ENCODE measurements at places on chromosomes 6 and 20.

DNA sequence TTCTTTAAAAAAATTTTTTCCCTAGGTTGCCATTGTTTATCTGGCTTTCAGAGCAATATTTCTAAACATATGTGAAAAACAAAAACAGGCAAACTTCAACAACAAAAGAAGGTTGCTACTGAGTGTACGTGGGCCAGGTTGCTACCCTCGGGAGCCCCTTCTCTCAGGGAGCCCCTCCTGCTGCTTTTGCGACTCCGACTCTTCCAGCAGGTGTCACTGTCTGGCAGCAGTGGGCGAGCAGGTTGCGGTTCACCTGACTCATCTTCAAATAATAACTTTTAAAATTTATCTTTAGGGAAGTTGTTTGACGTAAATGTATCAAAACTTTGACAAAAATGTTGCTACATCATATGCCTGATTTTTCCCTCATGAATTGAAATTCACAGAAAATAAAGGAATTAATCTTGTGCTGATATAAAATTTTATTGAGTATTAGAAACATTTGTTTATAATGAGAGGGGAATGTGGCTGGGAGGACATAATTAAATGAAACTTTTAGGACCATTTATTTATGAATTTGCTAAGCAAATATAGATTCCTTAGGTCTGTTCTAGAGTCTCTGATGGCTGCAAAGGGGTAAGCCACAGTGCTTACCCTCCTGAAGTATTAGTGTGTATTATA is 138.8 kb downstream of the HIVEP1 start:
- peak; percentile 56 for DNase-seq

DNA sequence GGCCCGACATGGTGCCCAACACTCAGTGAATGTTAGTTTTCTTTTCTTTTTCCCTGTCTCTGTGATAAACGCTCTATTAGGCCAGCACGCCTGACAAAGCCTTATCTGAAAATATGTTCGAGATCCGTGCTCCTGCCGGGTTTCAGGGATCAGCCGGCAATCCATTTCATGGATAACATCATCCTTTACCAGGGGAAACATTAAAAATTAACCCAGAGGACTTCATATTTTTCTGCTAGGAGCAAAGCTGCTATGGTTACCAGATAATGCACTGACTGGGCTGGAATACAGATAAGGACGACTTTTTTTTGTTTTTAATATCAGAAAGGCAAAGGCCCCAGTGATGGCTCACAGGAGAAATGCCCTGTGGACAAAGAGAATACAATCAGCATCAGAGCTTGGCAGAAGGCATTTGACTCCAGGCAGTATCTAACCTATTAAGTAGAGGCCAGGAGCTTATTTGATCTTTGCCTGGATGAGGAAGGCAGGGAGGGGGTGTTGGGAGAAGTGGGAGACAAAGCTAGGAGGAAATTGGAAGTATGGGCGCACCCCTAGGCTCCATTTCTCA is 482.0 kb upstream of the CHD6 start:
- DNase-seq = no peak

GRCh38 chr6:40760887-40761286 is 173.7 kb upstream of the LRFN2 start:
- DNase-seq = no peak

GRCh38 chr6:44475417-44475778 is 87.9 kb downstream of the CDC5L start:
- DNase-seq = no peak

DNA sequence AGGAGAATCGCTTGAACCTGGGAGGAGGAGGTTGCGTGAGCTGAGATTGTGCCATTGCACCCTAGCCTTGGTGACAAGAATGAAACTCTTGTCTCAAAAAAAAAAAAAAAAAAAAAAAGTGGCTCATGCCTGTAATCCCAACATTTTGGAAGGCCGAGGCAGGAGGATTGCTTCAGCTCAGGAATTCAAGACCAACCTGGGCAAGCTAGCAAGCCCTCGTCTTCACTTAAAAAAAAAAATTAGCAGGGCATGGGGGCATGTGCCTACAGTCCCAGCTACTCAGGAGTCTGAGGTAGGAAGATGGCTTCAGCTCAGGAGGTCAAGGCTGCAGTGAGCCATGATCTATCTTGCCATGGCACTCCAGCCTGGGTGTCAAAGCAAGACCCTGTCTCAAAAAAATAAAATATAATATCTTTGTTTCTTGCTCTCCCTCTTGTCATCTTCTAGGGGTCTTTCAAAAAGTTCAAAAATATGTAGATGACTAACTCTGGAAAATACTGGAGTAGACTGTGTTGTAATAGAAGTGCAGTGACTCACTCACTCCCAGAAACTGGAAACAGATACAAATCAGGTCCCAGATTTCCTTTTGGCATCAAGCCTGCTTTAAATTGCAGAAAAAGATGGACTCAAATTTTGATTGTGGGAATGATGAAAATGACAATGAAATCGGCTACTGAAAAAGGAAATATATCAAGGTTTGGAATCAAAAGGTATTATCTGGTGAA is 2.8 kb upstream of the GINM1 start:
- DNase-seq = no peak

All from kidney (tissue), 22 donors.